ENCODE measurements at places on chromosomes 2 and 18.

- peak; percentile 52 for DNase-seq
Measured at GRCh38 chr2:230068016-230068650, 591 bp downstream of the SLC16A14 start.

DNA sequence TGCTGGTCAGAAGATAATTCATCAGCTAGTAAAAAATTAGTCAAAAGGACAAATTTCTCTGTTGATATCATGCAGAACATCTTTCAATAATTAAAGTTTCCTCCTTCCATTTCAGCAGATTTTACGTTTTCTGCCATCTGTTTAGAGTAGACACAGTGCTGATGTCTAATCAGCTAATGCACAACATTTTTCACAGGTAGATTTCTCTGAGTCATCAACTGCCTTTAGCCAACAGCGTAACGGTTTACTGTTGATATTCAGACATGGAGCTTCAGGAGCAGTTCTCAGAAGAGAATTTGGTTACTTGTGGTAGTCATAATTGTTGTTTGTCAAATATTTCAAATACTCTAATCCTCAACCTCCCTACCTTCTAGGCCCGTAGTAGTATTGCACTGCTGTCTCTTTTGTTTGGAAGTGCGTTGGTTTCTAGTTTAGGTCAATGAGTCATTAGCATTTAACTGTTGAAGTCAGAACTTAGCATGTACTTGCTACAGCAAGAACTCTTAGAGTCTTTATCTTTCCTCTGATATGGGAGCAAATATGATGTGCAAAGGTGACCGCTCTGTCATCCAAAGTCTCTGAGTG lies 86.8 kb upstream of the TFPI start:
- no peak for DNase-seq

- DNase-seq, result no peak
Measured at GRCh38 chr2:10454505-10454904, 6.4 kb upstream of the ODC1 start.

GRCh38 chr2:11073776-11074175 lies 81.5 kb upstream of the SLC66A3 start:
- DNase-seq, result no peak

GRCh38 chr2:224657349-224657748 lies 58.8 kb downstream of the CCDC195 start:
- DNase-seq, result no peak

- DNase-seq, result no peak
Measured at GRCh38 chr2:20422402-20423271, 24.2 kb upstream of the RHOB start.

- DNase-seq, result no peak
Measured at GRCh38 chr2:216392018-216392562, 19.8 kb upstream of the MARCHF4 start.

- no peak for DNase-seq
Measured at GRCh38 chr2:84639751-84640150, 123.5 kb downstream of the DNAH6 start.

- no peak for DNase-seq
Measured at GRCh38 chr2:100071335-100072043, 70.9 kb downstream of the AFF3 start.

DNA sequence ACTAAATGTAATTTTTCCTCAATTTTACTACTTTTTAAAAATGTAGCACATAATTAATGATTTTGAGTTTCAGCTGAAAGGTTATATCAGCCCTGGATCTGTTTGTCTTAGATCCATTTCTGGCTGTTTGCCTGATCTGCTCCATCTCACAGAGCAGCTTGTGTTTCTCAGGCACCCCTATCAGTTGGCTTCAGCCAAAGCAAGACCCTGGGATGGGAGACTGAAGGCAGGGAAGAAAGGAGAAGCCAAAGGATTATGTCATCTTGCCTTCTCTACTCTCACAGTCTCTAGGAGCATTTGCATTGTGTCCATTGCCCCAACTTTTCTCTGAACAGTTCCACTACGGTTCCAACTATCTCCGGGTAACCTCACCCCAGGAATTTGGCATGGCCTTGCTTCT lies 110.5 kb downstream of the CCDC148 start:
- DNase-seq, result no peak

- DNase-seq, result peak; percentile 69
Measured at GRCh38 chr2:44392338-44392943, 30.7 kb downstream of the CAMKMT start.

GRCh38 chr2:66137606-66138130 lies 297.3 kb upstream of the MEIS1 start:
- DNase-seq, result no peak

DNA sequence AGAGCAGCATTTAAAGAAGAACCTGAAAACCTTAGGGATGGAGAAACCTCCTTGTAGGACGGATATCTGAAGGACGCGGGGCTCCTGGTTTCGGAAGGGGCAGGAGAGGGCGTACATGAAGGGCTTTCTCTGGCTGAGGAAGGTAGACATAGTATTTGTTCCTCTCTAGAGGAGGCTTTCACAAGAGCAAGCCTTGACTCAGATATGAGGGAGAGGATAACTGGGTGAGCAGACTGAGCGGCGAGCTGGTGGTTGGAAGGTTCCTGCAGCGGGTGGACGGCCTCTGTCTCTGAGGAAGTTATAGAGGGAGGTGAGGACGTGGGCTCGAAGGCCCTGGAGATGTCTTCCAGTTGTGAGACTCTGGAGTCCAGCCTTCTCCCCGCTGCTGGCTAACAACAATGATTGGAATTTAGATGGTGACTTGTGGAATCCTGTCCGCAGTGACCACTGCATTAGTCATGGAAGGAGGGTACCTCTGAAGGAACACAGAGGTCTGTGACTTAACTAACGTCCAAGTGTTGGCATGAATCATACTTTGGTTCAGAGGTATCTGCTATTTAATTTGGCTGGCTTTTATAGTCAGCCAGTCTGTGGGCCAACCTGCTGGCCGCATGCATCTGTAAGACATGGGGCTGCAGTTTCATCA lies 80.9 kb downstream of the ASAP2 start:
- no peak for DNase-seq

GRCh38 chr18:23337599-23338444 lies 115.3 kb upstream of the RIOK3 start:
- DNase-seq, result peak; percentile 6

GRCh38 chr2:46540496-46541331 lies 61.3 kb downstream of the TMEM247 start:
- no peak for DNase-seq

GRCh38 chr18:47558110-47558750 lies 306.8 kb upstream of the SKOR2 start:
- DNase-seq, result no peak
